ENCODE measurements at places on chromosomes 7 and 10.

GRCh38 chr7:102819151-102819550, 70.4 kb downstream of the FAM185A start:
- DNase-seq = no peak

DNA sequence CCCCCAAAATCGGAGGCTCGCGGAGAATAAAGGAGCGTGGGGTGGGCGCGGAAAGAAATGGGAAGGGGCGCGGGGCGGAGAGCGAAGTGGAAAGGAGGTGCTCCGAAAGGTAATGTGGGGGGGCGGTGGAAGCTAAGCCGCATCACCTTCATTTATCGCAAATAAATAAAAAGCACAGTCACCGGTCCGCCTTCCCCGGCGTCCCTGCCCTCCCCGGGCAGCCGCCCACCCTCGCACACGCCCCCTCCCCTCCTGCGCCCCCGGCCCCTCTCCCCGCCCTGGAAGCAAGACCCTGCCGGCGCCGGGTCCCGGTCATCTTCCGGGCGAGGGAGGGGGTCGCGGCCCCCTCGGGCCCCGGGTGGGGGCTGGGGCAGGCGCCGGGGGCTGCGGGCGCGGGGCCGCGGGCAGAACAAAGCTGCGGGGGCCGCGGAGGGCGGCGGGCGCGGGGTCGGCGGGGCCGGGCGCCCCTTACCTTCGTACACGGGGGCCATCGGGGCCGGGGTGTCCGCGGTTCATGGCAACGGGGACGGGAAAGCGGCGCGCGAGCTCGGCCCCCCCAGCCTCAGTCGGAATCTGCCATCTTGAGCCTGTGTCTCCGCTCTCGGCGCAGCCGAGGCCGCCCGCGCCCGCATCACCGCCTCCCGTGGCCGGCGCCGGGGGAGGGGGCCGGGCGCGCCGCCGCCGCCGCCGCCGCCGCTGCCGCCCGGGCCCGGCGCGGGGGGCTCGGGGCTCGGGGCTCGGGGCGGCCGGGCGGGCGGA, 486 bp downstream of the HIPK2 start:
- peak; percentile 69 for DNase-seq

DNA sequence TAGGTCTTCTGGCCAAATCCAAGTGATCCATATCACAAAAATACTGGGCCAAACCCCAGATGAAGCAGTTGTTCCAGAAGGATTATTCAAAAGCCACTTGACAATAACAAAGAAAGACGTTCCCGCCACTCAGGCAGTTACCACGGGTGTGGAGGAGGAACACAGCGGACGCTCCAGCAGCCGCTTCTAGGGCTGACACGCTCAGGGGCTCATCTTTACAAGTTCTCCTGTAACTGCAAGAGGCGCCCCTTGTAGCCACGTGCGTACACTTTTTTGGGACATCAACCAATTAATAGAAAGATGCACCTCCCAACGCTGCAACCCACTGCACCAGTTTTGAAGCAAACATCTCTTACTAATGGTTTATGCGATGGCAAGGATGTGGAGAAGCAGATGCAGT, 159.4 kb downstream of the GRID1 start:
- no peak for DNase-seq

DNA sequence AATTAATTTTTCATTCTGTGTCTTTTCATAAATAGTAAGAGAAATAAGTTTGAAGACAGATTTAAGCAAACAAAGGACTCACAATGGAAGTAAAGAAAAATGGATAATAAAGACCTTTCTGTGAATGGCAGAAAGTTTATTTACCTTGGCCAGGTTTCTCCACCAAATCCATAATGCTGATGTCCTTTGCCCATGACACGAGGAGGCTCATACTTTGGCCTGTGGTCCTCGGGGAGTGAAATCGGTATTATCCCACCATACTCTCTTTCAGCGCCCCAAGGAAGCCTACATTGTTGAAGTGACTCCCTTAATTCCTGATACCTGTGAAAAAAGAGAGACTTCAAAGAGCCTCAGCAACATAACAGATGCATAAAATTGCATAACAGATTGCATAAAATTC, 43.1 kb upstream of the CYCS start:
- no peak for DNase-seq

DNA sequence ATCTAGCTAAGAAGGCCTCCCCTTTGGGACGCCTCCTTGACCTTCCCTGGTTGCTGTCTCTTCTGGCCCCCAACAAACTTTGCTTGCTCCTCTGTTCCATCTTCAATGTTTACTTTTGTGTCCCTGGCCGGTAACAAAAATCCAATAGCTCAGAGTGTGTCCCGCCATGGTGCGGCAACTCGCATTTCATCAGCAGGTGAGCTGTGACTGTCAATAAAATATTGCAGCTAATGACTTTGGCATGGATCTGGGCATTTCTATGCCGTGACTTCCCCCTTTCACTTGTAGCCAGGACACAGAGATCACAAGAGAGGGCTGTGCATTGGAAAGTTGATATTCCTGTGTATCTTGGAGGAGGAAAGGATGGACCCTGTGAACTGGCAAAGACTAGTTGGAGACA, 317.6 kb downstream of the RPS24 start:
- DNase-seq = peak; percentile 30

DNA sequence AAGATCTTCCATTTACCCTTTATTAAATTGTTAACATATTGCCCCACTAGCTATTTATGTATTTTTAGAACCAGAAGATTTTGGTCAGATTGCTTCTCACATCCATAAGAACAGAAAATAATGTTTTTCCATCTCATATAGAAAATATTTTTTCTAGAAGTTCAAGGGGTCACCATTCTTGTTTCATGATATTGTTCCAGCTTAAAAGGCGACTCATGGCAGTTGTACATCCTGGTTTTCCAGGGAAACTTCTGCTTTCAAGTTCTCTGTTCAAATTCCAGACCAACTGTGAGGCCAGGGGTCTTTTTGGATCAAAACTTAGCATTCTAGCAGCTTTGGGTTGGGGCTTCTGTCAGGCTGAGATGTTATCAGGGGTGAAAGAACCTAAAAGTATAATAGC, 84.4 kb downstream of the LRRC4 start:
- no peak for DNase-seq

GRCh38 chr7:8042796-8043535, 74.4 kb downstream of the GLCCI1 start:
- DNase-seq = no peak

All from sciatic nerve (tissue), 2 donors.